Activated CD8-positive, alpha-beta memory T cell treated with anti-CD3 and anti-CD28 coated beads for 1 hour (primary cell): ENCODE measurements at places on chromosomes 13 and 19.

DNA sequence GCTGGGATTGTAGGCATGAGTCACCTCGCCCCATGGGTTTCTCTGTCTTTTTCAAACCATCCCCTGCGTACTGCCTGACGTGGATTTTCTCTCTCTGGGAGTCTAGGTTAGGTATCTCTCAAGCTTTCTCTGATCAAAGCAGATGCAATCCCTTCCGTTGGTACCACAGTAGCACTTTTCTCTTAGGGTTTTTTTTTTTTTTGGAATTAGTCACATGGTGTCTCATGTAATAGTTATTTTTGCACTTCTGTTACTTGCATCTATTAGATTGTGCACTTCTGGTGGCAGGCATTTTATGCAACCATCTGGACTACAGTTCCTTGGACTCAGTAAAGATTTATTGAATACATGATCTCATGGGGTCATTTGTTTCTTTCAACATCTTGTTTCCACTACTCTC is 72.1 kb downstream of the GPC6 start:
- no peak for DNase-seq

GRCh38 chr13:76792731-76793347 is 93.4 kb downstream of the KCTD12 start:
- no peak for DNase-seq

GRCh38 chr19:28075229-28075628 is 1137.7 kb downstream of the UQCRFS1 start:
- DNase-seq = no peak

DNA sequence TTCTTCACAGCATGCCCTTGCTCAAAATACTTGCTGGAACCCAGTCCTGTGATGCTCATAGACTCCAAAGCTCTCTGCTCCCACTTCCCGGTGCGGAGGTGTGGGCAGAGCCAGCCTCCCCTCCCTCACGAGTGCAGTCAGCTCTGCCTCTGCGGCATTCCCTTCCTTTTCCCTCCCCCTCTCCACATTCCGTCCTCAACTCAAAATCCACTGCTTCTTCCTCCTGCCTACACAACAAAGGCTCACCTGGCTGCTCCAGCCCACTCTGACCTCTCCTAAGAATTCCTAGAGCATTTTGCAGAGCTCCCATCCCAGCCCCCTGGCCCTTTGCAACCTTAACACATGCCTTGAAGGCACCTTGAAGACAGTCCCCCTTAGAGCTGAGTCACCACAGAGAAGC is 527.9 kb downstream of the MYO16 start:
- DNase-seq = no peak

DNA sequence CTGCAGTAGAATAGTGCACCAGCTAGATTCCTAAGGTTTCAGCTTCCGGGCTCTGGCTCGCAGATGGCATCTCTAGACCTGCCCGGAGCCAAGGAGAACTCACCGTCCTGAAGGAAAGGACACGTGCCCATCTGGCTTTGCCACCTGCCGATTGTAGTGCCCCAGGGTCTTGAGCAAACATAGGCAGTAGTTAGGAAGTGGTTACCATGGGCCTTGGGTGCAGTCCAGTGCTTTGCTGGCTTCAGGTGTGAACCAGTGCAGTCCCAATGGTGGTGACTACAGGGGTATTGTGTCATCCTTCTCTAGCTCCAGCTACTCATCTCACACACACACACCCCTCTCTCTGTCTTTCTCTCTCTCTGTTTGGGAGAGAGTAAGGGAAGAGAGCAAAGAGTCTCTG is 61.4 kb upstream of the TEX29 start:
- DNase-seq = no peak

- no peak for DNase-seq
Measured at GRCh38 chr19:16428372-16429036, 43.3 kb downstream of the EPS15L1 start.
